ENCODE measurements at places on chromosomes 2 and 18.

DNA sequence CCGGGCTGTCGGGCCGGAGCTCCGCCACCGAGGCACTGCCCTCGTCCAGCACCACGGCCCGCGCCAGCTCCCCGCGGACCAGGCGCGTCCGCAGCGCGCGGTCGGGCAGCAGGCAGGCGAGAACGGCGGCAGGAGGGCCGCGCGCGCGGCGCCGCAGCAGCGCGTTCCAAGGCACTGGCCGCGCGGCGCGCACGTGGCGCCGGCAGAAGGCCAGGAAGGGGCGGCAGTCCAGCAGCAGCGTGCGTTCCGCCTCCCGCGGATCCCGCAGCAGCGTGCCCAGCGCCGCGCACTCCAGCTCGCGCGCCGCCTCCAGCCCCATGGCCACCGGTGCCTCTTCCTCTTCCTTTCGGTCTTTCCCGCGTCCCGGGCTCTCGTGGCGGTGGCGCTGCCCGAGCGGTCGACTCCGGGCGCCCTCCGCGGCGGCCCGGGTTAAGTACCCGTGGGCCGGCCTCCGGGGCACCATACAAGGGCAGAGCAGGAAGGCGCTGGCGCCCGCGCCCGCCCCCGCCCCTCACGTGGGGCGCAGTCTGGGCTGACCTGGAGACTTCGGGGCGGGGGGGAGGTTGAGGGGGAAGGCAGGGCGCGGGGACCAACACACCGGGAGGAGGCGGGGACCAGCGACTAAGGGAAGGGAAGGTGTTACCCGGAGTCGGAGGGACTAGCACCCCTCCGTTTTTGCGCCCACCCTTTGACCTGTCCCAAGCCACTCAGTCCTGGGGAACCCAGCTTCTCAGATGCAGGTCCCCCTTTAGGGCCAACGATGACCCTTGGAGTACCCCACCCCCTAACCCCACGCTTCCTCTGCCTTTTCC is at the start of gene DUSP2:
DUSP2 (minus strand) TSS at position 405 of the 812 bp plus-strand sequence; CDS start at position 319, 86 bp downstream.
- DNase-seq, result peak; percentile 73

DNA sequence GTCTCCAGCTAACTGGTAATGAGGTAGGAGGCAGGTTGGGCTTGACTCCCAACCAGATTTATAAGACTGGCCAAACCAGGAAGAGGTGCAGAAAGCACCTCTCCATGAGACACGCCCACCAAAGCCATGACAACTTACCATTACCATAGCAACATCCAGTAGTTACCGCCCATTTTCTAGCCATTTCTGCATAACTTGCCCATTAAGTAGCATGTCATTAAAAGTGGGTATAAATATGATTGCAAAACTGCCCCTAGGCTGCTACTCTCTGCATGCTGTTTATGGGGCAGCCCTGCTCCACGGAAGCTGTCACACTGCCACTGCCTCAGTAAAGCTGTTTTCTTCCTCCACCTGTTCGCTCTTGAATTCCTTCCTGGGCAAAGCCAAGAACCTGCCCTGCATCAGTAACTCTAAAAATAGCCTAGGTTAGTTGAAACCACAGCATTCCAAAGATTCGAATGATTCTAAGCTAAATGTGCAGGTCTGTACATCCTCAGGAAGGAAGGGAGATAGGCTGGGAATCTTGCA is 131.9 kb downstream of the ATL2 start:
- no peak for DNase-seq

- no peak for DNase-seq
Measured at GRCh38 chr2:227939271-227940027, 68.0 kb downstream of the DAW1 start.

GRCh38 chr2:147110317-147110716 is 734.5 kb upstream of the ACVR2A start:
- no peak for DNase-seq

GRCh38 chr2:235613649-235614048 is 119.8 kb downstream of the AGAP1 start:
- no peak for DNase-seq

DNA sequence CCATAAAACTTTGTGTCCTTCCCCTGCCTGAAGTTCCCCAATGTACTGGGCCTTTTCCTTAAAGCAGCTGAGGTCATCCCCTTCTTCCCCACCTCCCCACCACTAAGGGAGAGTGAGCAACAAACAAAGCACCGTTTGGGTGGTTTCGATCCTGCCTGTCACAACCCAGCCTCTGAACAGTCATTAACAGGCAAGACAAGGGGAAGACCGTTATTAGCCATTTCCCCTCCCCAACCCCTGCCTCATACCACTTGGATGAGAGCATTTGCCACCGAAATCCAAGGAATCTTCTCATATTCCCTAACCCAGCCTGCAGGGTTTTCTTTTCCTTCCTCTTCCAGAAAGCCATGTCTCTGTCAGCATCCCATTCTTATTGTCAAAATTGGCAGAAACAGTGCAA is 65.6 kb downstream of the STRADB start:
- no peak for DNase-seq

DNA sequence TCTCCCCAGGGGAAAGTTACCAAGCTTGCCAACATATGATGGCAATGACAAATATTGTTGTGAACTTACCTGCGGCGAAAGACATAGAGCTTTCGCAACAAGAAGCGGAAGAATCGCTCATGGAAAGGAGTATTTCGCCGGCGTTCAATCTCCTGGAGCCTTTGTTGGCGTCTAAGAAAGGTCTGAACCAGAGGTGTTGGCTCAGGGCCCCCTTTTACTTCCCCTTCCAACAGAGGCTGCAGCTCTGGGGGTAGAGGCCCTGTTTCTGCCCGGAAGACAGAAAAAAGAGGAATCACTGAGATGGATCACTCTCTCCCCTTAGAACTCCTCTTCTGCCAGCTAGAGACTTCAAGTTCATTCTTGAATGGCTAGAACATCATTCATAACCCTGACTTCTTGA is 10.8 kb downstream of the GGCX start:
- DNase-seq, result no peak

DNA sequence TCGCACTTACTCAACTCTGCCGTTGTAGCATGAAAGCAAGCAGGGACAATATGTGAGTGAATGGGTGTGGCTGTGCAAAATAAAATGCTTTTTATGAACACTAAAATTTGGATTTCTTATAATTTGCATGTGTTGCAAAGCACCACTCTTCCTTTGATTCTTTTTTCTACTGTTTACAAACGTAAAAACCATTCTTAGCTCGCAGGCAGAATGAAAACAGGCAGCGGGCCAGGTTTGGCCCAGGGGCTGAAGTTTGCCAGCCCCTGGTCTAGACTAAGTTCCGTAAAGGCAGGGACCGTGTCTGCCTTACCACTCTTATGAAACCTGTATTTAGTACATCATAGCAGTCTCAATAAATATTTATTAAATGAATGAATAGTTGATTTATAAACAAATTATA is 83.7 kb upstream of the SPATS2L start:
- no peak for DNase-seq

GRCh38 chr18:79738041-79738461 is 58.4 kb downstream of the CTDP1 start:
- DNase-seq, result peak; percentile 30

DNA sequence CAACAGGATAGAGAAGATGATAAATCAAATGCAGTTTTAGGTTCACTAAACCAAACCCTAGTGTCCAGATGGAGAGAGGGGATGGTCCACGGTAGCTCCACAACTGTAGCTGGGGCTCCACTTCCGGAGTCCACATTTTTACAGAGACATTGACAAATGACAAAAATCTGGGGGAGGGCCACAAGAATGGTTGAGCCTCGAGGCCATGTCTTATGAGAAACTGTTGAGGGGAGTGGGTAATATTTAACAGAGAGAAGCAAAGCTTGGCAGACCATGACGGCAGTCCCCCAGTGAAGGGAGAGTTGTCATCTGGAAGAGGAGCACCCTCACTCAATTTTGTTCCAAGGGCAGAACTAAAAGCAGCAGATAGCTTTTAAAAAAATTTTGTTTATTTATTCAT is 17.6 kb upstream of the EPHA4 start:
- DNase-seq, result no peak

DNA sequence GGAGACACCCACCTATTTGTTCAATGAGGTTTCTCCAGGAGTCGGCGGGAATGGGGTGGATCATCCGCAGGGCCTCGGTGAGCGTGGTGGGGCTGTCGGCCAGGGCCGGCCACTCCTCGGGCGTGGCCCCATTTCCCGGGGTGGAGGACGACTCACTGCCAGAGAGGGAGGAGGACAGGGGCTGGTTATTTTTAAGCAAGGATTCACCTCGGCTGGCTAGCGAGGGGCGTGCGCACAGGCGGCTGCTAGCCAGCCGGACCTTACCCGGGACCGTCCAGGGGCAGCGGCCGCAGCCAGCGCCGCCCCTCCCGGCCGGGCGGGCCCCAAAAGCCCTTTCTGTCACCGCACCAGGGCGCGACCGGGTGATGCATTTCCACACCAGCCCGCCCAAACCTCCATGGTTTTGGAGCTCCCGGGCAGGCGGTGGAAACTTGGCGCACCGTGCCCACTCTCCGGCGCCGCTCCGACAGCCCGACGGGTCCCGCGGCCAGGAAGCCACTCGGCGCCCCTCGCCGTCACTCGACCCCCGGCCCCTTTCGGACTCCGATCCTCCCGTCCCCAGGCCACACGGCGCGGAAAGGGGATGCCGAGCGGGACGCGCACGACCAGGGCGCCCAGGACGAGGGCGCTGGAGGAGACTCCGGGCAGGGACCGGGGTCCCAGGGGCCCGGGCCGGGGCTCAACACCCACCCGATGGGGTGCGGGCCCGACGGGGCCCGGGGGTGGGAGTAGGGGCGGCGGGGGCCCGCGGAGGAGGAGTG is 57.1 kb downstream of the SNORC start:
- no peak for DNase-seq

DNA sequence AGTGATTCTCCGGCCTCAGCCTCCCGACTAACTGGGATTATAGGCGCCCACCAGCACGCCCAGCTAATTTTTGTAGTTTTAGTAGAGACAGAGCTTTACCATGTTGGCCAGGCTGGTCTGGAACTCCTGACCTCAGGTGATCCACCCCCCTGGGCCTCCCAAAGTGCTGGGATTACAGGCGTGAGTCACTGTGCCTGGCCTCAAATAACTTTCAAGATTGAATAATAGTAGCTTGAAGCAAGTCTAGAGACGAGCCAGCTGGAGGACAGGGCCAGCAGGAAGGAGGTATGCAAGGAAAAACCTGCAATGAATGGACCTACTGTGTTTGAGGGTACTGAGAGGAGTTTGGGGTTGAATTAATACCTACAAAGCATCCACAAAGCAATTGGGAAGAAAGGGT is 87.5 kb downstream of the MSH2 start:
- DNase-seq, result no peak

DNA sequence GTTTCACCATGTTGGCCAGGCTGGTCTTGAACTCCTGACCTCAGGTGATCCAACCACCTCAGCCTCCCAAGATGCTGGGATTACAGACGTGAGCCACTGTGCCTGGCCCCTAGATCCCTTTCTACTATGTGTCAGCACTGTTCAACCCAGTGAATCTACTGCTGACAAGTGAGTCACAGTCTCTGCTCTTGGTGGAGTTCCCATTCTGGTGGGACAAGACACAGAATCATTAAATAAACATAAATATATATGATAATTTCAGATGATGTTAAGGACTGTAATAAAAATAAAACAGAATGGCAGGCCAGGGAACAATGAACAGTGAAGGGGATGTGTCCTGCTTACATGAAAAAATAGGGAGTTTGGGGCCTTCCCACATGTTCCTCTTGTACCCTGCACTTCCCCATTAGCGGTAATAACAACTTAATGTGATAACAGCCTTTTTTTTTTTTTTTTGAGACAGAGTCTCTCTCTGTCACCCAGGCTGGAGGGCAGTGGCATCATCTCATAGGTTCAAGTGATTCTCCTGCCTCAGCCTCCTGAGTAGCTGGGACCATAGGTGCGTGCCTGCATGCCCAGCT is 112.2 kb downstream of the CPO start:
- no peak for DNase-seq

GRCh38 chr2:174738841-174739240 is 25.4 kb downstream of the CHRNA1 start:
- DNase-seq, result no peak

DNA sequence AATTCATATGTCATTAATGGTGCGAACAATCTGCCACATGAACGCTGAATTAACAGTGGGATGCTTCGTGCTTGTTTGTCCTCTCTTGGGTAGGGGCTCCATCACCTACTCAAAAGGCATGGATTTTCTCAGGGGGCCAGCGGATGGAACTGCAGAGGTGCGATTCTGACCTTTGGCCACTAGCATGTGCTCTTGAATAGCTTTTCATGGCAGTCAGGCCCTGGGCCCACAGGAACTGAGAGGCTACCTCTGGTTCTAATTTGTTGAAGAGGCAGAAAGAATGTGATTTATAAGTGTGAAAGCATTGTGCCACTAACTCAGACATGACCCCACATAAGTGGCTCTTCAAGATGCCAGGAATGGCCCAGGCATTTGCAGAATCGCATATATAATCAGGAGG is 283.2 kb downstream of the INSIG2 start:
- no peak for DNase-seq

- DNase-seq, result peak; percentile 11
Measured at GRCh38 chr2:43010438-43011157, 215.8 kb downstream of the ZFP36L2 start.

GRCh38 chr18:59912007-59912550 is 12.3 kb downstream of the PMAIP1 start:
- no peak for DNase-seq

DNA sequence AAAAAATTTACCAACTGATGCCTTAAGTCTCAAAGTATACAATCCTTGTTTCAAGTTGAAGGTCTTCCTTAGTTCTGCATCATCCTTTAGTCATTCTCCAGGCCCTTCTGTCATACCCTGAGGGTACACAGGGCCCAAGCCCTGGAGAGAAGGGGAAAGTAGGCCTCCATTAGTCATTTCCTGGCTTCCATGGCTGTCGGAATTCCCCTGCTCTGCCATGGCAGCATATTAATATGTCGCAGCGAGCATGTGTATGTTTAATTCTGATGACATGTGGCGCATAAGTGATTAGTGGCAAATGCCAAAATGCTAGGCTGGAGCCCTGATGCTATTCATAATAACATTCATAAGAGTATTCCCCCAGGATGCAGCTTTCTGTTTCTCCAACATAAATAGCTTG is 22.1 kb downstream of the GPR39 start:
- peak; percentile 87 for DNase-seq

DNA sequence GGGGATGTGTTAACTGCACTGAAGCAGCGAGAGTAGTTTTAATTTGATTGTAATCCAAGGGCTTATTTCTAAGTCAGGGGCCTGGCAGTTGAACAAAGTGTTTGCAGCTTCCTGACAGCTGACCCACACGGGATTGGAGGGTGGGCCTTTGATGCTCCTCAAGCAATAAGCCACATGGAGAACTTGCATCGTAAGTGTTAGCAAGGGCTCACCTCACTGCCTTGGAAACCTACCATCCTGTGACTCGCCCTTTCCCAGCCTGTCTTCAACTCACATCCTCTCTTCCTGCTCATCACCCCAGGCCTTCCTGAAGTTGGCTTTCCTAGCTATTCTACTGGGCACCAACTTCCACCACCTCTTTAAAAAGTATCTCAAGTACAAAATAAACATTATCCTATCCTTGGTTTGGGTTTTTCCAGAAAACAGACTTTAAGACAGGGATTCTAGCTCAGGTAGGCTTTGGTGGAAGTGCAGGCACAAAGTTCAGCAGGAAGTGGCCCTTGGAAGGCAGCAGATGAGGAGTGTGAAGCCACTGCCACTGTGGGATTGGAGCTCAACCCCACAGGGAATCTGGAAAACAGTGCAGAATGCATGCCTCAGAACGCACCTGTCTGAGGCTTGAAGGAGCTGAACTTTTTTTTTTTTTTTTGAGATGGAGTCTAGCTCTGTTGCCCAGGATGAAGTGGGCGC is 31.6 kb downstream of the B3GNT2 start:
- DNase-seq, result no peak

GRCh38 chr2:68762665-68763064 is 28.1 kb downstream of the ARHGAP25 start:
- no peak for DNase-seq

GRCh38 chr2:190380962-190381412 is 27.2 kb upstream of the MFSD6 start:
- no peak for DNase-seq

Measured in RWPE2 (cell line).